Neuronal stem cell (in vitro differentiated cells): ENCODE measurements at places on chromosomes 12 and 14.

GRCh38 chr12:42590330-42590934, 886 bp upstream of the PRICKLE1 start:
- H3K4me3 ChIP-seq, result peak overlapping the region; percentile 97
- DNase-seq, result peak; percentile 18
- no peaks in the 10 kb centered on the region for H3K36me3 ChIP-seq

GRCh38 chr12:81992461-81992860, 233.3 kb upstream of the PPFIA2 start:
- peak; percentile 11 for DNase-seq
- H3K4me3 ChIP-seq, result no peak overlapping the region
- H3K36me3 ChIP-seq, result no peaks in the 10 kb centered on the region
- H3K4me1 ChIP-seq, result no peaks in the 10 kb centered on the region
- H3K27ac ChIP-seq, result no peak overlapping the region

GRCh38 chr12:11753150-11753499, 103.7 kb downstream of the ETV6 start:
- no peaks in the 10 kb centered on the region for H3K4me1 ChIP-seq
- H3K4me3 ChIP-seq, result no peak overlapping the region
- H3K36me3 ChIP-seq, result no peaks in the 10 kb centered on the region
- no peak overlapping the region for H3K27ac ChIP-seq
- no peak for DNase-seq

- peaks cover 16% of the 10 kb centered on the region for H3K4me1 ChIP-seq
- H3K4me3 ChIP-seq, result no peak overlapping the region
- no peak overlapping the region for H3K27ac ChIP-seq
- no peaks in the 10 kb centered on the region for H3K36me3 ChIP-seq
- DNase-seq, result no peak
These were observed 2.3 kb downstream of the DGKA start for GRCh38 chr12:55933169-55933798.

- H3K27ac ChIP-seq, result no peak overlapping the region
- no peaks in the 10 kb centered on the region for H3K36me3 ChIP-seq
- DNase-seq, result peak; percentile 23
- H3K27me3 ChIP-seq, result peaks cover 51% of the 10 kb centered on the region
These were observed 177.0 kb upstream of the PRMT8 start for GRCh38 chr12:3313675-3314663.

DNA sequence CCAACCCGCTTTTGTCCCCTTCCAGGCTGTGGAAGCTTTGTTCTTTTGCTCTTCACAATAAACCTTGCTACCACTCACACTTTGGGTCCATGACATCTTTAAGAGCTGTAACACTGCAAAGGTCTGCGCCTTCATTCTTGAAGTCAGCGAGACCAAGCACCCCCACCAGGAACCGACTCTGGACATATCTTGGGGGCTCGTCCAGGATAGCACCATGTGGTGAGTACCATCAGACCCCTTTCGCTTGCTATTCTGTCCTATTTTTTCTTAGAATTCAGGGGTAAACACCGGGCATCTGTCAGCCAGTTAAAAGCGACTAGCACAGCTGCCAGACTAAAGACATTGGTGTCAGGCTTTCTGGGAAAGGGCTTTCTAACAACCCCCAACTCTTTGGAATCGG, 137.6 kb upstream of the PPFIA2 start:
- H3K4me3 ChIP-seq, result no peak overlapping the region
- no peaks in the 10 kb centered on the region for H3K27me3 ChIP-seq
- DNase-seq, result no peak
- H3K36me3 ChIP-seq, result no peaks in the 10 kb centered on the region

DNA sequence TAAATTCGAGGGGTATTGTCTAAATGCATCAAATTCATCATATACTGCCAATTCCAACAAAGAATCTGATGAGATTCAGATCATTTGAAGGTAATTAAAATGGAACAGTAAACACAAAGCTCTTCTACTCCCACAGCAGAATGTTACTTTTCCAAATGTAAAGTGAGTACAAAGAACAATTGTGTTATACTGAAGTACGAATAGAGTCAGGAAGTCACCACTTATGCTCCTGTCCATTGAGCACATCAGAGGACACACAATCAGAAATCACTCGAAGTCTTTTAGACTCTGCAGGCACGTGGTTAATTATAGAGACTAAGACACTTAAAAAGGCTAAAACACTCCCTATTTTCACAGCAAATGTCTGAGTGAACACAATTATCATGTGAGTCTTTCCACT, 388.5 kb upstream of the MIS18BP1 start:
- H3K27me3 ChIP-seq, result no peaks in the 10 kb centered on the region
- no peak overlapping the region for H3K27ac ChIP-seq
- DNase-seq, result no peak
- H3K4me3 ChIP-seq, result no peak overlapping the region
- no peaks in the 10 kb centered on the region for H3K36me3 ChIP-seq
- no peaks in the 10 kb centered on the region for H3K4me1 ChIP-seq

DNA sequence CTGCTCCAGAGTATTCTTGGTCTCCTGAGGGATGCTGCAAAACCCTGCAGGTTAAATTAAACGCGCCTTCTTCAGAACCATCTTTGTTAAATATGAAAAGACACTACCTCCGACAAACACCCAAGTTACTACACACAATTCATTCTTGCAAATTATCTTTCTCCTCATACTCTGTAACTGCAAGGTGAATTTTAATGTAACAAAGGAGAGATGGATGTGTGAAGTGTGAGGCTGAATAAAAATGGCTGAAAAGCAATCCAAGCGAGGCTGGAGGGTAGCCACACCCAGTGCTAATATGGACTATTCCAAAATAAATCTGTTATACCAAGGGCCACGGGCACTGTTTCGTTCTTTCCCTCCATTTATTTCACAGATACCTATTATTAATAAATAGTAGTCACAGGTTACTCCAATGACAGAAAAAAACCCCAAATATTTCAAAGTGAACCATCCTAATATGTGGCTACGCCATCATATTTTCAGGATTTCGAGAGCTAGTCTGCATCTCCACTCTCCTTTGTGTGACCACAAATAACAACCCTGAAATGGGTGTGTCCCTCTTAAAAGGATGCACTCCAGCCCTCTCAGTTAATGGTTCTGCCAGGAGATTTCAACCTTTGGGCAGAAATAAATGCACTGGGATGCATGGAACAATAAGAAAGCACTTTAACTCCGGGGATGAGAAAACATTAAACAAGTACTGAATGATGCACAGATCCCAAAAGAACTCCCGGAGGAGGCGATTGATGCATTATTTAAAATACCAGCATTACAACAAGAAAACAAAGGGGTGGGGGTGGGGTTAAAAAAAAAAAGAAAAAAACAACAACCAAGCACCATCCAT, 53.1 kb upstream of the CCDC175 start:
- H3K4me1 ChIP-seq, result no peaks in the 10 kb centered on the region
- H3K27me3 ChIP-seq, result peaks cover 39% of the 10 kb centered on the region
- no peak overlapping the region for H3K27ac ChIP-seq
- no peaks in the 10 kb centered on the region for H3K36me3 ChIP-seq
- DNase-seq, result no peak

- no peaks in the 10 kb centered on the region for H3K4me1 ChIP-seq
- H3K27me3 ChIP-seq, result no peaks in the 10 kb centered on the region
- H3K36me3 ChIP-seq, result no peaks in the 10 kb centered on the region
- no peak for DNase-seq
- no peak overlapping the region for H3K4me3 ChIP-seq
- H3K27ac ChIP-seq, result no peak overlapping the region
These were observed 238.0 kb upstream of the DDHD1 start for GRCh38 chr14:53391156-53391555.

GRCh38 chr14:50772412-50772811, 58.5 kb downstream of the NIN start:
- no peak overlapping the region for H3K4me3 ChIP-seq
- peaks cover 97% of the 10 kb centered on the region for H3K36me3 ChIP-seq
- no peaks in the 10 kb centered on the region for H3K27me3 ChIP-seq
- no peak overlapping the region for H3K27ac ChIP-seq

- H3K4me3 ChIP-seq, result no peak overlapping the region
- no peak for DNase-seq
- no peak overlapping the region for H3K27ac ChIP-seq
- H3K27me3 ChIP-seq, result no peaks in the 10 kb centered on the region
These were observed 112.6 kb downstream of the RIMBP2 start for GRCh38 chr12:130603396-130603965.

DNA sequence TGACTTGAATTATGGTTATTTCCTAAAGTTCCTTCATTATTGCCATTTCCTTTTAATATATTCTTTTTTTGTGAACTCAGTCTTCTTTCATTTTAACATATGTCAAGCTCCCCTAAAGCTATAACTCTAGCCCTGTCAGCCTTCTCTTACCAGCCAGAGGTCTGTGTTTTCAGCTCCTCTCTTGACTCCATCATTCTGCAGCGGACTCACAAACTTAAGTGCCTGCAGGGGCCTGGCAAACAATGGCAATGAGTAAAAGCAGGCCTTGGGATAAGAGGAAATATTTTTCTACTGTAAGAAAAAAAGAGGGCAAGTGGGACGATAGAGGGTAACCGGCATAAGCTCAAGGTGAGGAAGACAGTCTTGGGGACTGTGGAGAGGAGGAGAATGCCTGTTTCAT, 424.5 kb upstream of the RGS6 start:
- no peak overlapping the region for H3K27ac ChIP-seq
- H3K36me3 ChIP-seq, result peaks cover under 1% of the 10 kb centered on the region
- no peak for DNase-seq
- no peak overlapping the region for H3K4me3 ChIP-seq
- no peaks in the 10 kb centered on the region for H3K4me1 ChIP-seq

- no peak overlapping the region for H3K4me3 ChIP-seq
- no peak for DNase-seq
- H3K36me3 ChIP-seq, result no peaks in the 10 kb centered on the region
- peaks cover 89% of the 10 kb centered on the region for H3K27me3 ChIP-seq
These were observed 8.3 kb upstream of the TBX5 start for GRCh38 chr12:114414031-114414865.

- no peaks in the 10 kb centered on the region for H3K36me3 ChIP-seq
- no peak for DNase-seq
- no peak overlapping the region for H3K4me3 ChIP-seq
- H3K27me3 ChIP-seq, result no peaks in the 10 kb centered on the region
These were observed 305.4 kb downstream of the PCNX1 start for GRCh38 chr14:71212683-71213107.

GRCh38 chr14:76697246-76697905, 63.9 kb upstream of the VASH1 start:
- no peaks in the 10 kb centered on the region for H3K36me3 ChIP-seq
- no peak for DNase-seq
- H3K4me1 ChIP-seq, result no peaks in the 10 kb centered on the region
- peaks cover 11% of the 10 kb centered on the region for H3K27me3 ChIP-seq
- no peak overlapping the region for H3K4me3 ChIP-seq

GRCh38 chr12:51984657-51985056, 22.1 kb upstream of the TAMALIN start:
- no peak overlapping the region for H3K4me3 ChIP-seq
- no peak overlapping the region for H3K27ac ChIP-seq
- no peaks in the 10 kb centered on the region for H3K4me1 ChIP-seq
- DNase-seq, result no peak
- H3K27me3 ChIP-seq, result no peaks in the 10 kb centered on the region

GRCh38 chr14:61003571-61003970, 22.5 kb downstream of the SLC38A6 start:
- no peaks in the 10 kb centered on the region for H3K36me3 ChIP-seq
- H3K4me1 ChIP-seq, result no peaks in the 10 kb centered on the region
- DNase-seq, result no peak
- no peaks in the 10 kb centered on the region for H3K27me3 ChIP-seq
- H3K4me3 ChIP-seq, result no peak overlapping the region

DNA sequence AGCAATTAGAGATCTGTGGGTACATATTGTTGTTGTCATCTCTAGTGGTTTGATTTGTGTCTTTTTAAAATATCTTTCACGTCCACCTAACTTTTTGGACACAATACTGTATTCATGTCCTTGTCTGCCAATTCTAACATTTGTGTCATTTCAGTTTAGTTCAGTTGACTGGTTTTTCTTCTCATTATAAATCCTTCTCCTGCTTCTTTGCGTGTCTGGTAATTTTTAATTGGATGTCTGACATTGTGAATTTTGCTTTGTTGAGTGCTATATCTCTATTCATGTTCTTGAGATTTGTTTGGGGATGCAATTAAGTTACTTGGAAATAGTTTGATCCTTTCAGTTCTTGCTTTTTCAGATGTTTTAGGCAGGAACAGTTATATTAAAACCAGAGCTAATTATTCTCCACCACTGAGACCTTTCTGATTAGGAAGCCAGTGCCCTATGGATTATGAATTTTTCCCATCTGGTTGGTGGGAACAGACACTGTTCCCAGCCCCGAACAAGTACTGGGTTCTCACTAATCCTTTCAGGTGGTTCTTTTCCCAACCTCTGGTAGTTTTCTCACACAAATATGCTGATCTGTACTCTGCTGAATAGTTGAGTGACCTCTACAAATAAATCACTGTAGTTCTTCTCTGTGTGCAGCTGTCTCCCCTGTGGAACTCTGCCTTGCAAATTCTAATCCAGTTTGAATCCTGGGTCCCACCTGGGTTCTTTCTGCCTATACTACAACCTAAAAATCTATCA, 91.1 kb upstream of the DYNC1H1 start:
- DNase-seq, result no peak
- peaks cover 4% of the 10 kb centered on the region for H3K4me1 ChIP-seq
- H3K36me3 ChIP-seq, result no peaks in the 10 kb centered on the region
- H3K27me3 ChIP-seq, result no peaks in the 10 kb centered on the region
- no peak overlapping the region for H3K4me3 ChIP-seq

DNA sequence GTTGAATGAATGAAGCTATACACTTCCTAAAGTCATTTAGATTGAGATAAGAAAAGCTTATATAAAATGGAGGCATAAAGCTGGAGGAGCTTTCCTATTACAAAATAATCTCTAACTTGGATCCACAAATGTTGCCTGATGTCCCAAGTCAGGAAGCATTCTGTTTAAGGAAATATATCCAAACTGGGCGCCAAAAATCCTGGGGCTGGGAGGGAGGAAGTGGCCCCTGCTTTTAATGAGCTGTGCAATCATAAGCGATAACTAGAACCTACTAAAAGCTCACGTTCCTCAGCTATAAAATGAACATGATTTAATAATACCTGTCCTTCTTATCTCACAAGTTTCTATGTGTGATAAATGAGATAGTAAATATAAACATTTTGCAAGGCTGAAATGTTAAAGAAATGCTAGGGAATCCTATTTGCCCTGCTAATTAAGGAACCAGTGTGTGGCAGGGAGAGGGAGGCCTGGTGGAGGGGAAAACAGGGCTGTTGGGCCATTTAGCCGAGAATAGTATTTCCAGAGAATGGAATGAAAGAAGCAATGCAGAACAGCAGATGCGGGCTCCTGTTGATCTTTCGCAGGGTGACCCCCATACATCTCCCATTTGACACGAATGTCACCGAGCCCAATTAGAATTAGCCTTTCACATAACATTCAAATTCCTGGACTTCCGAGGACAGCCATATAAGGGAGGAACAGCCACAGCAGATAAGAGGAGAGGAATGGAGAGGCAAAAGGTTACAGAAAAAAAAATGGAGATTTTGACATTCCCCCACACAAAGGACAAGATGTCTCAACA, 25.9 kb downstream of the DUSP6 start:
- H3K27me3 ChIP-seq, result no peaks in the 10 kb centered on the region
- H3K4me3 ChIP-seq, result no peak overlapping the region
- peaks cover 26% of the 10 kb centered on the region for H3K4me1 ChIP-seq
- peak overlapping the region; percentile 78 for H3K27ac ChIP-seq
- peak; percentile 77 for DNase-seq

GRCh38 chr14:87171141-87171540, 821.8 kb downstream of the GALC start:
- H3K27me3 ChIP-seq, result no peaks in the 10 kb centered on the region
- no peaks in the 10 kb centered on the region for H3K4me1 ChIP-seq
- H3K4me3 ChIP-seq, result no peak overlapping the region
- no peak for DNase-seq

- H3K4me1 ChIP-seq, result no peaks in the 10 kb centered on the region
- DNase-seq, result no peak
- H3K36me3 ChIP-seq, result no peaks in the 10 kb centered on the region
- peak overlapping the region; percentile 55 for H3K4me3 ChIP-seq
- peaks cover 5% of the 10 kb centered on the region for H3K27me3 ChIP-seq
These were observed 952 bp downstream of the DRAM1 start for GRCh38 chr12:101878243-101878821.
